CD4-positive, alpha-beta T cell (primary cell): ENCODE measurements at places on chromosomes 2 and 18.

DNA sequence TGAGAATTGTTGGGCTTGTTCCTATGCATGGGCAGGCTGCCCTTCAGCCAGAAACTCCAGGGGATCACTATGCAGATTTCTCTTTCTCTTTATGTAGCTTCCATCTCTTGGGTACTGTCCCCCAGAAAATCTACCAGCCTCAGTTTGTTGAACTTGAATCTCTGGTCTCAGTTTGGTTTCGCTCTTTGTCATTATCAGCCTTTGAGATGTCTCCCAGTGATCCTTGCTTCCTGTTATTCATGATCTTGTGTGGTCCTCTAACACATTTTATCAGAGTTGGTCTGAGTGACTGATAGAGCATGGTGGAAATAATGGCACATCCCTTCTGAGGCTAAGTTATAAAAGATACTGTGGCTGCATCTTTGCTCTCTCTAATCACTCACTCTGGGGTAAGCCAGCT lies 7.8 kb downstream of the TMEM87B start:
- DNase-seq = no peak
- H3K36me3 ChIP-seq = peaks cover 74% of the 10 kb centered on the region
- no peak overlapping the region for H3K4me3 ChIP-seq
- no peak overlapping the region for H3K27ac ChIP-seq

DNA sequence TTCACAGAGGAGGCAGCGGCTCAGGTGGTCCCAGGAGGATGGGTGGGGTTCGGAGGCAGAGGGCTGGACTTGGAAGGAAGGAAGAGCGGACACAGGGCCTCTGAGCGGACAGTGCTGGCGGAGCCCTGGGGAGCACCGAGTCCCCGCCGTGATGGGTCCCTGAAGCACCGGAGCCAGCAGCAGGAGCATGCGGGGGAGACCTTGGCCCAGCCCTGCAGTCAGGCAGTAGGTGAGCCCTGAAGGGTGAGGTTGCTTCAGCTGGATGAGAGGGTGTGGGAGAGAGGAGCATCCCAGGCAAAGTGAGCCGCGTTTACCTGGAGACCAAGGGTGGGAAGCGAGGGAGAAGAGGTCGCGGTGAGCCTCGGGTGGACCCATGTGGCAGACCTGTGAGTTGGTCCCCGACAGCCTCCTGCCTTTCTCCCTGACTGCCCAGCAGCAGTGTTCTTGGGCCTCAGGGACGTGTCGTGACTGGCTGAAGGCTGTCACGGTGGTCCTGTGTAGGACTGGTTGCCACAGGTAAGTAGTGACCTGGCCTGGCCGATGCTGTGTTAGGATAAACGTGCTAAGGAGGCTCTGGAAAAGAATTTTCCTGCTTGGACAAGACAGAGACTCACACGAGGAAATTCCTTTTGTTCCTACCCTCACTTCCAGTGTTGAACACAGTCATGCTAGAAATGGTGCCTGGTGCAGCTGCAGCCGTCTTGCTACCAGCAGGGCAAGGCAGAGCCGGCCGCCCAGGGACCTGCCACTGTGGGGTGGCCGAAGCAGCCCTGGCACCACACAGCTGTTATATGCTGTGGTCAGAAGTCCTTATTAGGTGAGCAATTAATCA lies 73.0 kb downstream of the RRM2 start:
- no peaks in the 10 kb centered on the region for H3K36me3 ChIP-seq
- no peak overlapping the region for H3K4me3 ChIP-seq
- no peak overlapping the region for H3K27ac ChIP-seq
- no peak for DNase-seq

GRCh38 chr2:46438794-46439193 lies 40.6 kb upstream of the TMEM247 start:
- H3K36me3 ChIP-seq = no peaks in the 10 kb centered on the region
- peaks cover 19% of the 10 kb centered on the region for H3K4me1 ChIP-seq
- no peak overlapping the region for H3K4me3 ChIP-seq
- no peak for DNase-seq
- no peaks in the 10 kb centered on the region for H3K27me3 ChIP-seq

DNA sequence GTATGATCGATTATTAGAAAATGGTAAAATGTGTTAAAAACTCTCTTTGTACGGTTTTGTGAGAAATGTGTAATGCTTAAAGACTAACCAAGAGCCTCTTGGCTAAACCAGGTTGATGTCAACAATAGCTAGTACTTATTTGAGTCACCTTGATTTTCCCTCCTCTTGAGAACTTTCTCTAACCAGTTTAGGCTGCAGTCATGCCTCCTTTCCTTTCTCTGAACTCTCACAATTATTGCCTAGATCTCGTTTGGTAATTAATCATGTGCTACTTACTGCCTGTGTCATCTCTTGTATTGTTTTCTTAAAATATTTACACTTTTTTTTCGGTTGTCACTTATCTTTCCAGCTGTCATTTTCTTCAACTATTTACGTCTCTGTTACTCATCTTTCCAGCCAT lies 1.1 kb upstream of the EPC2 start:
- no peaks in the 10 kb centered on the region for H3K27me3 ChIP-seq
- H3K4me1 ChIP-seq = peaks cover 17% of the 10 kb centered on the region
- H3K27ac ChIP-seq = no peak overlapping the region
- H3K4me3 ChIP-seq = peak overlapping the region; percentile 93
- H3K36me3 ChIP-seq = no peaks in the 10 kb centered on the region
- no peak for DNase-seq

- peaks cover 6% of the 10 kb centered on the region for H3K4me1 ChIP-seq
- no peaks in the 10 kb centered on the region for H3K27me3 ChIP-seq
- no peak for DNase-seq
These were observed 19.0 kb downstream of the USP39 start for GRCh38 chr2:85635011-85635410.

- no peak overlapping the region for H3K27ac ChIP-seq
- no peaks in the 10 kb centered on the region for H3K36me3 ChIP-seq
- no peak for DNase-seq
These were observed 80.3 kb downstream of the RTP5 start for GRCh38 chr2:241949736-241950412.

DNA sequence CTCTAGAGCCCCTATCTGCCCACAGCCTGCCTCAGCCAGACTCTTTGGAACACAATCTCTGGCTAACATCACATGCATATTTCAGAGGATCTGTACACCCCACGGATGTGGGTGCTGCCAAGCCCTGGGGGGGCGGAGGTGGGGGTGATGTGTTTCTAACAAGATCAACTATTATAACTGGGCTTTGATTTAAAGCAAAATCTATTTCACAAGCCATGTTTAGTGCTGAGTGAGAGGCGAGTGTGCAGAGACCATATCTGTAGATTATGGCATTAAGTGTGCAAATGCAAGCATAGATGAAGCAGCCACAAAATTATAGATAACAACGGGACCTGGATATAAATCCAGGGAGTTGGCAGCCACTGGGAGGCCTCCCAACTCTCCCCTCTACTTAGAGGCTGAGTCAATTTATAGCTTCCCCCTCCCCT lies 135.8 kb upstream of the SMAD2 start:
- no peak for DNase-seq
- H3K27me3 ChIP-seq = no peaks in the 10 kb centered on the region
- H3K4me1 ChIP-seq = no peaks in the 10 kb centered on the region
- H3K4me3 ChIP-seq = no peak overlapping the region
- no peaks in the 10 kb centered on the region for H3K36me3 ChIP-seq
- H3K27ac ChIP-seq = no peak overlapping the region

- no peak overlapping the region for H3K4me3 ChIP-seq
- no peaks in the 10 kb centered on the region for H3K27me3 ChIP-seq
- DNase-seq = no peak
- no peaks in the 10 kb centered on the region for H3K36me3 ChIP-seq
These were observed 102.2 kb upstream of the FZD7 start for GRCh38 chr2:201931475-201931874.

DNA sequence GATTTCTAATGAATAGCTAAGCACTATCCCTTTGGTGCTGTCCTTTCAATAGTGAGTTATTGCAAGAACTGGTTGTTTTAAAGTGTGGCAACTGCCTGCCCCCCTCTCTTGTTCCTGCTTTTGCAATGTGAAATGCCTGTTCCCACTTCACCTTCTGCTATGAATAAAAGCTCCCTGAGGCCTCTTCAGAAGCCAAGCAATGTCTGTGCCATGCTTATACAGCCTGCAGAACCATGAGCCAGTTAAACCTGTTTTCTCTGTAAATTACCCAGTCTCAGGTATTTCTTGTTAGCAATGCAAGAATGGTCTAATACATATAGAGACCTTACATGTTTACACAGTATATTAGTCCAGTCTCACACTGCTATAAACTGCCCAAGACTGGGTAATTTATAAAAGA lies 15.0 kb upstream of the METTL21A start:
- no peak overlapping the region for H3K27ac ChIP-seq
- no peak for DNase-seq
- H3K36me3 ChIP-seq = no peaks in the 10 kb centered on the region
- no peaks in the 10 kb centered on the region for H3K4me1 ChIP-seq
- no peaks in the 10 kb centered on the region for H3K27me3 ChIP-seq

DNA sequence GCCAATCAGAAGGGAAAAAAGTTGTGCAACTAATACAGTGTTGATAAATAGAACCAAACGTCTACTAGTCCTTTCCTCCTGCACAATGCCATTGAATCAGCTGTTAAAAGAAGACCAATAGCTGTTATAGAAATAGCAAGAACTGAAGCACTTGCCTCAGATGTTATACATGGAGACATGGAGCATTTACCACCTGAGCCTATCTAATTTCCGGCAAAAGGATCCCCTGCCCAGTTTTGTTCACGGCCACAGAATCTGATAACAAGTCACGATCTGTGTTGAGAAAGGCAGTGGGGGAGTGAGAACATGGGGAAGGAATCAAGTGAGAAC lies 285.4 kb downstream of the ZEB2 start:
- DNase-seq = no peak
- H3K4me1 ChIP-seq = peaks cover 7% of the 10 kb centered on the region
- H3K4me3 ChIP-seq = no peak overlapping the region
- peak overlapping the region; percentile 39 for H3K27ac ChIP-seq
- no peaks in the 10 kb centered on the region for H3K36me3 ChIP-seq

- no peak overlapping the region for H3K27ac ChIP-seq
- no peak for DNase-seq
- peaks cover 3% of the 10 kb centered on the region for H3K27me3 ChIP-seq
- no peaks in the 10 kb centered on the region for H3K36me3 ChIP-seq
- H3K4me3 ChIP-seq = no peak overlapping the region
These were observed 102.6 kb upstream of the DAPL1 start for GRCh38 chr2:158692372-158693103.

GRCh38 chr2:12151716-12152115 lies 405.3 kb downstream of the LPIN1 start:
- no peak overlapping the region for H3K27ac ChIP-seq
- H3K4me1 ChIP-seq = no peaks in the 10 kb centered on the region
- no peaks in the 10 kb centered on the region for H3K36me3 ChIP-seq
- no peak overlapping the region for H3K4me3 ChIP-seq
- DNase-seq = no peak

DNA sequence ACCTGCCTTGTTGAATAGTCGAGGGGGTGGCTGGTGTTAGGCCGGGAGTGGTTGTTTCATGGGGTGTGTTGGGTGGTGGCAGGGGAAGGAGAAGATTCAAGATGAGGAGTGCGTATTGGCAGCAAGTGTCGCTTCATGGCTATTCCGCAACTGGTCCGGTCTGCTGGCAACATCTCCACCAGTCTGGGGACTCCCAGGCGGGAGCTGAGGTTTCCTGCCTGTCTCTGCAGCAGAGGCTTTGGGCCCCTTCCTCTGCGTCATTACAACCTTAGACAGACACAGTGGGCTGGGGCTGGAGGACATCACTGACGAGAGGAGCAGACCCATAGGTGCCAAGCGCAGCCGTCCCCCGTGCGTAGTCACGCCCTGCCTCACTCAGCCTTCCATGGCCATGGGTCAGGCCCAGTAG lies 64.0 kb upstream of the MCFD2 start:
- DNase-seq = peak; percentile 43
- no peak overlapping the region for H3K4me3 ChIP-seq
- no peak overlapping the region for H3K27ac ChIP-seq
- H3K27me3 ChIP-seq = no peaks in the 10 kb centered on the region
